ENCODE measurements at places on chromosomes 5 and 9.

DNA sequence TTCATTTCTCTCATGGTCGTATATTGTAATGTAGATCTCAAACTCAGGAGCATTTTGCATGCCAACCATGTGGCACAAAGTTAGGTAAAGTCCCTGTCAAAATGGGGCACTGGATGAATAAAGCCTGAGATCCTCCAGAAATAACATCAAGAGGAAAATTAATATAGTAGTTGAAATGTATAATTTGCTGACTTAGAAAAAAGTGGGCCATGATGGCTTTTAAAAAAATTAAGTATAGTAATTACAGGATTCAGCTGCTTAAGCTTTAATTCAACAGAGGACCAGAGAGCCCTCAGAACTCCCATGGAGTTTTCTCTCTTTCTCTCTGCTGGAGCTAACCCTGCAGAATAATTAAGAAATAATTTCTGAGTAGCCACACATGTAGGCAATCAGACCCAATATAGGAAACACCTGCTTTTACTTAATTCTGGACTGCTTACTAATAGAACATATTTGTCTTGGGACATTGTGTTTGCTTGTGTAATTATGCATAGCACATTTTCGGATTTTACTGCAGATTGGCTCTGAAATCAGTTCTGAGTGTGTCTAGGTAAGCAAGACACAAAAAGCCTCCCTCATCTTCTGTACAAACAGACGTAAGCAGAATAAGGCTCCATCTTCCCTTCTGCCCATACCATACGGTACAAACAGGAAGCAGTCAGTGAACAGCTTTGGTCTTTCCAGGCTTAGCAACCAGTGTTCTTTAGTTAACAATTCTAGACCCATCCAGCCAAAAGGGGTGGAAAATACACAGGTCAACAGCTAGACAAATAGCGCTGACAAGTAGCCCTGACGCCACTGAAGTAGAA lies 26.5 kb upstream of the PCSK1 start:
- no peak for DNase-seq

GRCh38 chr5:123433596-123433995 lies 10.4 kb upstream of the CEP120 start:
- no peak for DNase-seq

GRCh38 chr5:157182143-157182757 lies 1.6 kb downstream of the ITK start:
- no peak for DNase-seq

DNA sequence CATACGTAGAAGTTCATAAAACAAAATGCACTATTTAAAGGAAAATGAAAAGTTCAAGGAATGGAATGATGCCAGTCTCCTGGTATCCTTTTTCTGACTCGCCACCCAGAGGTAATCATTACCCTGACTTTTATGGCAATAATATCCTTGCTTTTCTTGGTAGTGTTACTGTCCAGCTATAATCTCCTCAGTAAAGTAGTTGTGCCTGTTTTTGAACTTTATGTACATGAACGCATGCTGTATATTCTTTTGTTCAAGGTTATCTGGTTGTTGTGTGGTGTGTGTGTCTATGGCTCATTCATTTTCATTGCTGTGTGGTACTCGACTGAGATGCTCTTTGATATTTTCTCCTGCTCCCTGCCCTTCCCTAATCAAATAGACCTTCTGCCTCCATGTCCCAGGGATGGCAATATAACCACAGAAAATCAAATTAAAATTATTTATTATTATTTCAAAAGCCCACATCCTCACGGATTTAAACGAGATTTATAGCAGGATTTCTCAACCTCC lies 29.2 kb upstream of the FBP1 start:
- no peak for DNase-seq

- DNase-seq = no peak
These were observed 10.2 kb downstream of the CEP72 start for GRCh38 chr5:622359-622758.

DNA sequence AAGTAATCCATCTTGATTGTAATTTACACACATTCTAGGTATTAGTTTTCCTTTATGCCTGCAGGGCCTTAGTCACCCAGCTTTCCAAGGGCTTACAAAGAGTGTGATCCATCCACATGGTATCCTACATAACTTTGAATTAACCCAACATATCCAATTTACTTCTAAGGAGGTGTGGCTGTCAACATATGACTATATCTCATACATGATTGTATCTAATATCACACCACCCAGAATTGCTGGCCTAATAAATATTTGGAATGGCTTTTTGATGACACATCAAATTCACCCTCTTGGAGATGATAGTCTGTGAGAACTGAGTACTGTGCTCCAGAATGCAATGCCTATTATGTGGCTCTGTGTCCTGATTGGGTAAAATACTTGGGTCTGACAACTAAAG lies 363.3 kb upstream of the GRIN3A start:
- DNase-seq = no peak

DNA sequence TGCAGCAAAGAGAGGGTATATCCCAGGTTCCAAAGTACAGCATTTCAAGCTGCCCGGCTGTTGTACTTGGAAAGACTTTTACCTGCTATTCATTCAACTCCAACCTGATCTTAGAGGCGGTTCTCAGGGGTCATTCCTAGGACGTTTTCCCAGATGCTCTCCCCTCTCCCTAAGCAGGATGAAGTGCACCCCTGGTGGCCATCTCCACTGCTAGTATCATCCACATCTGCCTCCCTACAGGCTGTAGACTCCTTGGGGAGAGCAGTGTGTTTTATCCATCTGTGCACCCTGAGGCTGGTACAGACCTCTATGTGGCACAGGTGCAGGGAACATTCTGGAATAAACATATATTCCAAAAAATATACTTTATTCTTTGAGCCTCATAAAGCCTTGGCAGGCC lies 56.8 kb downstream of the PTPN3 start:
- DNase-seq = no peak

GRCh38 chr9:37364751-37365360 lies 57.6 kb upstream of the GRHPR start:
- DNase-seq = no peak

All from pons (tissue), 1 donor.